ENCODE measurements at places on chromosomes 2 and 18. TPM values are rescaled to one million over a fixed set of nuclear protein-coding genes. Genes with fewer than 3 reads are reported as not detected.

GRCh38 chr18:78144669-78145068 lies 834.9 kb upstream of the SALL3 start:
- H3K4me1 ChIP-seq = no peaks in the 10 kb centered on the region
- DNase-seq = no peak
- H3K4me3 ChIP-seq = no peak overlapping the region
- no peaks in the 10 kb centered on the region for H3K27me3 ChIP-seq
- H3K36me3 ChIP-seq = no peaks in the 10 kb centered on the region

DNA sequence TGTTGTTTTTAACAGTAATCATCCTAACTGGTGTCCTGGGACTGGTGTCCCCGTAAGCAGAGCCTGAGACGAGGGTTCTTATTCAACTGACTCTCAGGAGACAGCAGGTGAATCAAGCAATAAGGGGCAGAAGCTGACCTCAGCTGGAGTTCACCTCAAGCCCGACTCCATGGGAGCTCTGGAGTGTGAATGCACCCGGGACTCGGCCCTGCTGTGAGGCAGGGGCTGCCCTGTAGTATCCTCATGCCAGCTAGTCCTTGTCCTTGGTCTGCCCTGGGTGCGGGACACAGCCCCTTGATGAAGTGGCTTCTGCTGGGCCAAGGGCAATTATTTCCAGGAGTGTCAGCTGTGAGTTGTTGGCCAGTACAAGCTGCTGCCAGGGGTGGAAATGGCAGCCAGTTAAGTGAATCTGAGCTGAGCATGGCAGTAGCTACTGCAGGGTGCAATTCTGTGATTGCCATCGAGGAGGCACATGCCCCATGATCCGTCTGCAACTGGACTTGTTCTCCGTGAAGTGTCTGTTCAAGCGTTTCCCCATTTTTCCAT lies 54.9 kb upstream of the OTOS start:
- DNase-seq = no peak
- no peak overlapping the region for H3K27ac ChIP-seq
- H3K27me3 ChIP-seq = peaks cover 4% of the 10 kb centered on the region
- H3K4me1 ChIP-seq = no peaks in the 10 kb centered on the region
- H3K36me3 ChIP-seq = no peaks in the 10 kb centered on the region

- no peak for DNase-seq
- no peaks in the 10 kb centered on the region for H3K36me3 ChIP-seq
- H3K4me3 ChIP-seq = no peak overlapping the region
- no peak overlapping the region for H3K27ac ChIP-seq
- H3K27me3 ChIP-seq = peaks cover 12% of the 10 kb centered on the region
These were observed 117.3 kb downstream of the LDLRAD4 start for GRCh38 chr18:13335903-13336302.

DNA sequence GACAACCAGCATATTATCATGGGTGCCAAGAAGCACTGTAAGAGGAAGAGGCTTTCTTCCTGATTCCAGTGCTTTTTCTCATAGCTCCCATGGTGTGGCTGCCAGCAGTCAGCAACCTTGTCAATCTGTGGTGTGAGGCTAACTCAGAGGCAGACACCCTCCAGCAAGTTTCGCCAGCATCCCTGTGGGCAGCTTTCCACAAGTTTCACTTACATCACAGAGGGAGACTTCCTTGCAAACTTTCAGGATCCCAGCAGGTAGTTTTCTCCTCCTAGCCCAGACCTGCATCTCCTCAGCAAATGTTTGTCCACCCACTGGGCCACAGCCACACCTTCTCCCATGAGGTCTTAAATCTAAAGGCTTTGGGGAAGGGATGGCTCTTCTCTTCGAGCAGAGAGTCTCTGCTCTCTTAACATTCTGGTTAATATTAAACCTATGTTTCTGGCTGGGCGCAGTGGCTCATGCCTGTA lies 9.1 kb downstream of the DNAH7 start:
- H3K27me3 ChIP-seq = peaks cover 9% of the 10 kb centered on the region
- no peak overlapping the region for H3K27ac ChIP-seq
- no peak for DNase-seq
- H3K36me3 ChIP-seq = no peaks in the 10 kb centered on the region
- H3K4me3 ChIP-seq = no peak overlapping the region

DNA sequence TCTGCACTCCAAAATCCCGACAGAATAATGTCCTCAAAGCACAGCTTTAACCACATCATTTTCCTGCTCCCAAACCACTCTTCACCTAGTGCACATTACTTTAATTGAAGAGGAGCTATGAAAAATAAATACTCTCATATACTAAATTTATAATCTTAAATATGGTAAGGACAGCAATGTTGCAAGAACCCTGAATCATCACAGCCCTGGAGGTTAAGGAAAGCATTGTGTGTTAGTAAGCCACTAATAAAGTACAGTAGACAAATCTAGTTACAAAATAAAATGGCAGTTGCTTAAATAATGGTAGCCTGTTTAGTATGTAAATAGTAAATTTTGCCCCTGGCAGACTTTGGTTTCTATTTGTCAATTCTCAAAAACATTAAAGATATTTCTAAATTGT lies 27.0 kb upstream of the CCDC178 start:
- no peaks in the 10 kb centered on the region for H3K27me3 ChIP-seq
- no peak overlapping the region for H3K27ac ChIP-seq
- DNase-seq = no peak
- no peaks in the 10 kb centered on the region for H3K36me3 ChIP-seq
- no peaks in the 10 kb centered on the region for H3K4me1 ChIP-seq
- no peak overlapping the region for H3K4me3 ChIP-seq

DNA sequence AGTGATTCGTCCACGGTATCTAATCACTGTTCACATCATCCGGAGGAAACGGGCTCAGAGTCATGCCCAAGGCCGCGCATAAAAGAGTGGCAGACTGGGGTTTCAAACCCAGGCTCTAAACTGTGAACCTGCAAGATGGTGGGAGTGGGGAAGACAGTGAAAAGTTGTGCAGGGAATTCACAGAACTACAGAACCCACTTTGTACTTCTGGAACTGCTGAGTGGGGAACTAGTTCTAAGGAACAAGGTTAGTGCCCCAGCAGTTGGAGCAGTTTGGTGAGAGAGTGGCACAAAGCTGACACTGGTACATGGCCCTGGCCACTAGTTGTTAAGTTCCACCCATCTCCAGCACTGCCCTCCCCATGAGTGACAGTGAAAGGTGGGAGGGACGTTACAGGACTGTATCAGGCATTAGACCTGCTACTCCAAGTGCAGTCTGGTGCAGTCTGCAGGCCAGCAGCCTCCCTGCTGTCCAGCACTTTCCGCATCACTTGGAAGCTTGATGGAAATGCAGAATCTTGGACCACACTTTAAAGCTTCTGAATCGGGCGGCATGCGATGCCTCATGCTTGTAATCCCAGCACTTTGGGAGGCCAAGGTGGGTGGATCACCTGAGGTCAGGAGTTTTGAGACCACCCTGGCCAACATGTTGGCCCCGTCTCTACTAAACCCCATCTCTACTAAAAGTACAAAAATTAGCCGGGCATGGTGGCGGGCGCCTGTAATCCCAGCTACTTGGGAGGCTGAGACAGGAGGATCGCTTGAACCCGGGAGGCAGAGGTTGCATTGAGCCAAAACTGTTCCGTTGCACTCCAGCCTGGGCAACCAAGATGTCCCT lies 47.3 kb downstream of the C2orf42 start:
- DNase-seq = no peak
- H3K36me3 ChIP-seq = peaks cover 3% of the 10 kb centered on the region
- peaks cover 36% of the 10 kb centered on the region for H3K4me1 ChIP-seq
- peak overlapping the region; percentile 86 for H3K4me3 ChIP-seq
- H3K27me3 ChIP-seq = no peaks in the 10 kb centered on the region

DNA sequence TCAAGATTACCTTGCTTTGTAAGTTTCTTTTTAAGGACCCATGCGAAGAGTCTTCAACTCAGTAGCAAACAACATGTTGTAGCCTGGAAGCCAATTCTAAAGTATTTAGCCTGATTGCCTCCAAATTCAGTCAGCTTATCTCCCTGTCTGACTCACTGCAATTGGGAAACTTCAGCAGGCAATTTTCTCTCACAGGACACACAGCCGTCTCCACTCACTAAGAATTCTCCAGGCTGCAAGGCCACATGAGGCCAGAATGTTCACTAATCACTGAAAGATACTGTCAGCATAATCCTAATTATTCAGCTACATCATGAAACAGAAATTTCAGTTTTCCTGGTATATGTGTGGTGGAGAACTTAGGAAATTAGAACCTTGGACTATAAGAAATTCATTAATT lies 78.1 kb upstream of the PDE1A start:
- H3K27ac ChIP-seq = no peak overlapping the region
- no peaks in the 10 kb centered on the region for H3K27me3 ChIP-seq
- no peaks in the 10 kb centered on the region for H3K36me3 ChIP-seq
- DNase-seq = no peak

MFF gene
- total RNA-seq = 66.4 TPM

DSG1 gene
- total RNA-seq = not detected

All from activated B cell treated with CpG ODN at 0.5 μM for 24 hours (primary cell).